ENCODE measurements at places on chromosomes 3 and 15. TPM values are rescaled to one million over a fixed set of nuclear protein-coding genes. Genes with fewer than 3 reads are reported as not detected.

DNA sequence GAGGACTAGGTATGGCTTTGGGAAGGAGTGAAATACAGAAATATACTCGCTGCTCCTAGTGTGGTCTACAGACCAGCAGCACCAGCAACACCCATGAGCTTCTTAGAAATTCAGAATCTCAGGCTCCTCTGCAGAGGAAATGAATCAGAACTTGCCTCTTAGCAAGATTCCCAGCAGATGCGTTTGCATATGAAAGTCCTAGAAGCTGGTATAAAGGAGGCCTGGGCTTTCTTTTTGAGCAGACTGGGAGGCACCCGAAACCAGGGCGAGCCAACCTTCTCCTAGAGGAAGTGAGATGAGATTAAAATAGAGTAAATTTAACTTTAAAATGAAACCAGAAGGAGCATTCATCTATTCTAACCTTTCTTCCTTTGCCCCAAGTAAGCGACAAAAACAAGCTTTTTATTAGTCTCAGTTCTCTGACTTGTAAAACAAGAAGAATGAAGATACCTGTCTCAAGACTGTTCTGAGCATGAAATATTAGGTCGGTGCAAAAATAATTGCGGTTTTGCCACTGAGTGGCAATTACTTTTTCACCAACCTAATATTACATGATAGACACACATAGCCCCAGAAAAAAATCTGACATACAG is 140.0 kb downstream of the PDZRN3 start:
- DNase-seq = no peak

DNA sequence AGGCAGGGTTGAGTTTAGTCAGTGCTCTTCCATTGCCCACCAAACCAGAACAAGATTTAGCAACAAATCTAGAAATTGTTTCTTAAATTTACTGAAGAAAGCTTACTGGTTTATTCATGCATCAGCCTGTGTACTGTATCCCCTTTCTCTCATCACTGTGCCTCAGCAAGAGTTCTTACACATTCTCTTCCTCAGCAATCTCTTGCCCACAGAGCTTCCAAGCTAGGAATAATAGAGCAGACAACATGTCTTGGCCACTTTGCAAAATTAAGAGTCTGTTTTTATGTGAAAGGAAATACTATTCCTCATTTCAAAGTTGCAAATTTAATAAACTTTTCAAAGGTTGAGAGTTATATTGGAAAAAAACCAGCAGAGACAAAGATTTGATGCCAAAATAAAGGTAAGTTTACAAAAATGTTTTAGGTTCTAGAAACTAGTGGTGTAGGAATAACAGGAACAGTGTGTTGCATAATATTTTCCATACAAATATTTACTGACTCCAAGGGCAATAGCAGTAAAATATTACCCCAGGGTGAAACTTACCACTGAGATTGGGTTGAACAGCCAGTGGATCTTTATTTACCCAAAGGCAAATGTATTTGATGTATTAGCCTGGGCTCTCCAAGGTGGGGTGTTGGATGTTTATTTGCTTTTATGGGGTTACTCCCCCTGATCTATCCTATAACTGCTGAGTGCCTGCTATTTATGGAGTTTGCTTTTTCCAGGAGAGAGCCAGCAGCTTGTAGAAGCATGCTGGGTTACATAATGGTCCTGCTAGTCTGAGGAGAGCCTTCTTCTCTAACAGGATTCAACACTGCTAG is 276.7 kb downstream of the ADAMTSL3 start:
- no peak for DNase-seq

DNA sequence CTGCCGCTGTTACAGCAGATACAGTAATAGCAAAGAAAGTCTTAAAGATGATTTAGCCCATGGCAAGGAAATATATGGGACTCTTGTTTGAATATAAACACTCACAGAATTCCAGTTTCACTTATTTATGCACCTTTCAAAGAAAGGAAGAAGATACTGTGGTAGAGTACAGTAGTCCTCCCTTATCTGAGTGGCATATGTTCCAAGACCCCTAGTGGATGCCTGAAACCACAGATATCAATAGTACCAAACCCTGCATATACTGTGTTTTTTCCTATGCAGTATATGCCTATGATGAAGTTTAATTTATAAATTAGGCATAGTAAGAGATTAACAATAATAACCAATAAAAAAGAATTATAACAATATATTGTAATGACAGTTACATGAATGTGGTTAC is 8.2 kb downstream of the MAP2K1 start:
- no peak for DNase-seq

- no peak for DNase-seq
These were observed 36.2 kb upstream of the COL6A6 start for GRCh38 chr3:130480736-130481135.

DNA sequence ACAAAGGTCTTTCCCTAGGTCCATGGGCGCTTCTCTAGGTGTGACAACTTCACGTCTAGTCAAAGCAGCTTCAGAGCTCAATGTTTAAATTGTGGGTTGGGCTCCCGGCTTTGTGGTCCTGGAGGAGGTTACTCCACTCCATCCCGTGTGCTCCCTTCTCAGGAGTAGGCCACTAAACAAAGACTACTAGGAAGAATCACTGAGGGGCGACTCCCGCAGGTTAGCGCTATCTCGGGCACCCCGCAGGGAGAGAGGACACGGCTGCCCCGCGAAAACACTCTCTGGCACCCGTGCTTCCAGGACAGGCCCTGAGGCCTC is 500 bp downstream of the PARP6 start:
- DNase-seq = no peak

GRCh38 chr15:76190751-76191538 is 120.3 kb downstream of the ETFA start:
- DNase-seq = no peak

GRCh38 chr15:43225201-43225949 is 4.6 kb upstream of the EPB42 start:
- DNase-seq = peak; percentile 29

DNA sequence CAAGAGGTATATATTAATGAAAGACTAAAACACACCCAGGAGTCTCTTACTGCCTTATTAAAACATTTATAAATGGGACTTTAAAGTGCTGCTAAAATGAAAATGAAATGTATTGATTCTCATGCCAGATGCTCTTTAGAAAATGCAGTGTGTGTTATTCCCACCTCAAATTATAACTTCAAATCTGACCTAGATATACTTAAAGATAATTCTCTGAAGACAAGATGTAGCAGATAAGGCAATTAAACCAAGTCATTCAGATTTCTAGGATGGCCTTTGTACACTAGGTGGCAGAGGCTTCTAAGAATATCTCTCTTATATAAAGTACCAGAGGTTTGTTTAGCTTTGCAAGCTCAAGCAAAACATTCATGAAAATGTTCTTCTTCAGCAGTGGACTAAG is 26.9 kb upstream of the GOLGA8B start:
- DNase-seq = no peak

DNA sequence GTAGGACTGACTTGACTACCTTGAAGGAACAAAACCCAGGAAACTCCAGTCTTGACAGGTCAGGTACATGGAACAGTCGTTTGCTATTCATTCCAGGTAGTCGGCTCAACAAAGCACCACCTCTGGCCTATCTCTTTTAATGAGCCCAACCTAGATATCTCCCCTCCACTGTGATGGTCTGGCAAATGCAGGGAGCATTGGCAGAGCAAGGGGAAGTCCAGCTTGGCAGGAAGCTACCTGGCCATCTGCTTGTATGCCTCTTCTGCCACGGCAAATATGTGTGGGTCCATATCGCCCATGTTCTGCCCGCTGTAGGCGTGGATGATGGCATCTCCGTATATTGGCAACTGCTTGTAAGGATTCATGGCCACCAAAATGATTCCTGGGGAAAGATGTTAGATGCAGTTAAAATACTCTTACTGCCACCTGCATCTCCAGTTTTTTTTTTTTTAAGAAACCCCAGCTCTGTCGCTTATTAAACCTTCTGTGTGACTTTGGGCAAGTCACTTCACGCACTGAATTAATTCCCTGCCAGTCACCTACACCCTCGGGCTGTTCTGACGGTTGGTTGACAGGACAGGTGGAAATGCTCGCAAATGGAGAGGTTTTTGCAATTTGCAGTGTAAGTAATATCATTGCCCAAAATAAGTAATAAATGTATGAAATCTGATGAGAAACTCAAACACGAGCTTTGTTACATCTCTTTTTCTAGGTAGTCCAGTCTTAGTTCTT is 16.8 kb downstream of the MYO5C start:
- no peak for DNase-seq

DNA sequence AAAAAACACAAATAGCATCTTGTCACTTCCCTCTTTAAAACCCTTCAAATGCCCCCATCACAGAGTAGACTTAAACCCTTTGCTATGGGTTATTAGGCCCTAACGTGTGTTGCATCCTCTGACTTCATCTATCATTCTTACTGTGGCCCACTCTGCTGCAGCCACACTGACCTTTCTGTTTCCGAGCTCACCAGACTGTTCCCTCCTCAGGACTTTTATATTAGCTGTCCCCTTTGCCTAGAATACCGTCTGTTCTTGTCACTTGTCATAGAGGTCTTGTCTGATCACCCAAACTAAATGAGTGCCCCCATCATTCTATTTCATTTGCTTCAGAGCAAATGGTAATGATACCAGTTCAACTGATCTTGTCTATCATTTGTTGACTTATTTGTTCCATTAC is 877 bp upstream of the FEM1B start:
- no peak for DNase-seq

- no peak for DNase-seq
These were observed 1.8 kb downstream of the PLIN1 start for GRCh38 chr15:89677381-89677780.

GRCh38 chr3:98877132-98877531 is 24.4 kb downstream of the DCBLD2 start:
- DNase-seq = no peak

DNA sequence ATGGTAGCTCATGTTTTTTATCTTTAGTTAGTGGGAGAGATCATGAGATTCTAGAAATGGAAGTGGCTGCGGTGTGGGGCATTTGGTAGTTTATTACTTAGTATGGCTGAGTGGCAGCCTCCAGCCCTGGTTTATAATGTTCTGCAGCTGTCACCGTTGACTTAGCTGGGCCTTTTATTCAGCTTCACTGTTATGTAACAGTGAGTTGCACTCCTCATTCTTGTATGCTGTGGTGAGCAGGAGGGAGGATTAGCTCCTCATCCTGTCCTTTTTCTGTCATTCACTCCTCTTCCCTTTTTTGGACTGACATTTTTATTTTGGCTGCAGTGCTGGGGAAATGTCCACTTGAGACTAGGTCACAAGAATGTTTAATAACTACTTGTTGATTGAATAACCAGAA is 29.5 kb downstream of the RAD54L2 start:
- DNase-seq = no peak

- DNase-seq = no peak
These were observed 257.6 kb upstream of the TLE3 start for GRCh38 chr15:70355275-70355795.

- no peak for DNase-seq
These were observed 8.2 kb upstream of the TMEM158 start for GRCh38 chr3:45234250-45234649.

GRCh38 chr3:139533781-139534454 is 5.6 kb downstream of the RBP1 start:
- no peak for DNase-seq

DNA sequence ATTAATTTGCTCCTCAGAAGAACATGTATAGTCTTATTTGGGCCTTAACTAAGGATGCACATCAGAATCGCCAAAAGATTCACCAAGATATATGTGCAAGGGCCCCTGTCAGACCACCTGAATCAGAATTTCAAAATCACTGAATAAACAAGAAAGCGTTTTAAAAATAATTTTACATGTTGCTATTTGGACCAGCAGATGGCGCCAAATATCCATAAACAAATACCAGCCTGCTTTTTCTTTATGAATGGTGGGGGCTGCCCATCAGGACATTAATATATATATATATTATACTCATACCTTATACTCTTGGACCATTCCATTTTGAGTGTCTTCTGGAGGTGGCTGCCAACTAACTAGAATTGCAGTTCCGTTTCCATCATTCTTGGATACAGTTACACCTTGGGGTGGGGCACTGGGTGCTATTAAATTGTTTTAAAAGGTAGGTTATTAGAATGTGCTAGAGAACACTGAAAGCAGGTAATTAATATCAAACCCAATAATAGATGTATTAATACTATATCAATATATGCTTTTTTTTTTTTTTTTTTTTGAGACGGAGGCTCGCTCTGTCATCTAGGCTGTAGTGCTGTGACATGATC is 1108.3 kb downstream of the ROBO1 start:
- no peak for DNase-seq

DNA sequence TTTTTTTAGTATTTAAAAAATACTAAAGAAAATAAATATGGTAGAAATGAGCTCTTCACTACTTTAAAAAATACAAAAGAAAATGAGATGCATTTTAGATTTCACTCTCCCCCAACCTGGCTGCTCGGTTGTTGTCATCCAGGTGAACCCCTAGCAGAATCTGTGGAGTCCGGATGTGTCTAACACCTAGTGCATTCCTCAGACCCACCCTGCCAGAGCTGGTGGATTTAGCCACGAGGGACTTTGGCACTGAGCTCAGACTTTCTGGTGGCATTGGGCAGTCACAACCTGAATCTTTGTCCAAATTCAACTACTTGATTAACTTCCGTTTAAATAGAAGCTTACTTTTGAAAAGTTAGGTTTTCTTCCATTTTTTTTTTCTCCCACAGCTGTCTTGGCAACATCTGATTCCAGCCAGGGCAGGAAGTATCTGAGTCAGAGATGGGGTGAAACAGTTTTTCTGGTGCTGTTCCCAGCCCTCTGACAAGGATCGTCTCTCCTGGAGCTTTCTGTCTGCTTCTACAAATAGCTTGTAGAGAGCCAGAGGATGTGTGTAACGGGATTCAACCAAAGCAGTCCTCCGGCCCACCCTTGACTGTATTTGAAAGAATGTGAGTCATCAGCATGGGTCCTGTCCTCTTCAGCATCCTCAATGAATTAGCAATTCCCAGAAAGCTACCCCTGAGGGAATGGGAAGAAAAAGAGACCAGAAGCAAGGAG is 301.8 kb upstream of the MCTP2 start:
- DNase-seq = no peak

- no peak for DNase-seq
These were observed 143.6 kb downstream of the RYR3 start for GRCh38 chr15:33454346-33454745.

DNA sequence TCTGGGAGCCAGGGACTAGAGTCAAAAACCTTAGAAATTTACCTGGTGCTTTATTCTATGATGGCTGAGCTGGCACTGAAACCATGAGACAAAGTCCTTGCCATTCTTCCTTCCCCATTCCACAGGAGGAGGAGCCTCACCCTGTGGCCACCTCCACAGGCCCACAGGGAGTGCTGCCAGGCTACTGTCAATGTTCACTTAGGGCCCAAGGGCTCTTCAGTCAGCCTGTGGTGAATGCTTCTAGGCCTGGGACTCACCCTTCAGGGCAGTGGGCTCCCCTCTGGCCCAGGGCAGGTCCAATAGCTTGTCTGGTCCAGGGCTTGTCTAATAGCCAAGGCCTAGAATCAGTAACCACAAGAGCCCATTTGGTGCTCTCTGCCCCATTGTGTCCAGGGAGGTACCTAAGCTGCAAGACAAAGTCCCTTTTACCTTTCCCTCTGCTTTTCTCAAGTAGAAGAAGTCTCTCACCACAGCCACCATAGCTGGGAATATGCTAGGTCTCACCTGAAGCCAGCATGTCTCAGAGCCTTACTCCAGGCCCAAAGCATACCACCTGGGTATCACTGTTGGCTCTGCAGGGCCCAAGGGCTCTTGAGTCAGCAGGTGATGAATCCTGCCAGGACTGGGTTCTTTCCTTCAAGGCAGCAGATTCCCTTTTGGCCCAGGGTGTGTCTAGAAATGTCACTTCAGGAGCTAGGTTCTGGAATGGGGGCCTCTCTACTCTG is 61.8 kb upstream of the CHRNB4 start:
- no peak for DNase-seq

HEXA gene
- 171 TPM for total RNA-seq

AADAC gene
- 1.6 TPM for total RNA-seq

TMCO5A gene
- not detected for total RNA-seq

CASR gene
- total RNA-seq = not detected

TMEM207 gene
- not detected for total RNA-seq

BFSP2 gene
- total RNA-seq = not detected

CLSTN2 gene
- total RNA-seq = 1.6 TPM
